ENCODE measurements at places on chromosomes 6 and 20.

DNA sequence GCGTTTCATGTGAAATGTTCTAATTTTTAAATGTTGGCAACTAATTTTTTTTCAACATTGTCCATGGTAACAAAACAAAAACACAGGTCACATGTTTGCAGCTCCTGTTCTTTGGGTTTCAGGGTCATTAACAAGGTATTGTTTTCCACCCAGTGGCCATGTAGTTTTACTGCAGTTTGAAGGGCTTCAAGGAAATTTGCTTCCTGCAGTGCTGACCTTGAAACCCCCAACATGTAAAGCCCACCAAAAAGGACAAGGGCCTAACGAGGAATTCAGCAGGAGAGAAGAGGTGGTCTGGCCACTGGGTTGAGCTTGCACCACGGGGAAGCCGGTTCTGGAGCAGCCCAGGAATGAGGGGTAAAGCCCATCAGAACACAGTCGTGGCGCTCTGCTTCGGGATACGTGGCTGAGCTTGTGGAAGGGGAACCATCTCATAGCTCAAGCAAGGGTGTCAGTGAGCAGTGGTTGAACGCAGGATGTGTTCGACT, 13.9 kb upstream of the KLHL31 start:
- no peak for DNase-seq

DNA sequence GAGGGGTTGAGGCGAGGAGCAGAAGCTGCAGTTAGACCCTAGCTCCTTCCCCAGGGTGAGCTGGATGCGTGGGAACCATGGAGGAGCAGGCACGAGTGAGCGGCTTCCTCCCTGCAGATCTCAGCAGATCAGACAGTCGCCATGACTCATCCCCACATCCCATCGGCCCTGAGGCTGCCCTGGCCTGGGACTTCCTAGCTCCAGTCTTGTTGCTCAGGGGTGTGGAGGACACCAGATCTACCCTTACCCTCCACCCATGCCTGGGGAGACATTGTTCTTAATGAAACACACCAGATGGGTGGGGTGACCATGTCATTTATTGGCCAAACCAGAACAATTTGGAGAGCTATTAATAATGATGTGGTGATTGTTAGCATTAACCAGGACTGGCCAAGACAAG, 36.3 kb upstream of the TGM2 start:
- no peak for DNase-seq

- DNase-seq: no peak
Observed at GRCh38 chr20:62141043-62141396, 2.2 kb downstream of the PSMA7 start.

DNA sequence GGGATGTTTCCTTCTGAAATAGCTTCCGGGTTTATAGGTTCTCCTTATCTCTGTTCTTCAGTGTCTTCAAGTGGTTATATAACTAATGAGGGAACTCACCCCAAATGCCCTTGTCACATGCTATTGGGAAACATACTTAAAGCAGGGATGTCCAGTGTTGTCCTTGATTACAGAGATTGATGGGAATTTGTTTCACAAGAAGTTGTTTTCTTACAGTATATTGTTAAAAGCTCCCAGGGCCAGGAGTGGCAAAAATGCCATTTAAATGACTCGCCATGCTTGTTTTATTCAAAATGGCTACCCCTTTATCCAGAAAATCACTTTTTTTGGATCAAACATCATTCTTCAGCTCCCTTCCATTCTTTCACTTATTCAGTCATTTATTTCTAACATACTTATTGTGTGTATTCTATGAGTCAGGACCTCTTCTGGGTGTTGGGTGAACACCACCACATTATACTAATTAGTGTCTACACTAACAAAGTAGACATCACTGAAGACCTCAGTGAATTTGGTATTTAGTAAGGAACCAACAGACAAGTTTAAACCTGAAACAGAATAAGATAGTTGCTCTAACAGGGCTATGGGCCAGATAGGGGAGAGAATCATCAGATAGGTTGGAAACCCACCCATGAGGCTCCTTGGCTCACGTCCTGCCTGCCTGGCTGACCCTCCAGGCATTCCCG, 791.1 kb downstream of the MAFB start:
- no peak for DNase-seq

GRCh38 chr20:20695250-20695816, 17.1 kb downstream of the RALGAPA2 start:
- no peak for DNase-seq

- no peak for DNase-seq
Observed at GRCh38 chr20:2585811-2586210, 49.4 kb downstream of the TMC2 start.

DNA sequence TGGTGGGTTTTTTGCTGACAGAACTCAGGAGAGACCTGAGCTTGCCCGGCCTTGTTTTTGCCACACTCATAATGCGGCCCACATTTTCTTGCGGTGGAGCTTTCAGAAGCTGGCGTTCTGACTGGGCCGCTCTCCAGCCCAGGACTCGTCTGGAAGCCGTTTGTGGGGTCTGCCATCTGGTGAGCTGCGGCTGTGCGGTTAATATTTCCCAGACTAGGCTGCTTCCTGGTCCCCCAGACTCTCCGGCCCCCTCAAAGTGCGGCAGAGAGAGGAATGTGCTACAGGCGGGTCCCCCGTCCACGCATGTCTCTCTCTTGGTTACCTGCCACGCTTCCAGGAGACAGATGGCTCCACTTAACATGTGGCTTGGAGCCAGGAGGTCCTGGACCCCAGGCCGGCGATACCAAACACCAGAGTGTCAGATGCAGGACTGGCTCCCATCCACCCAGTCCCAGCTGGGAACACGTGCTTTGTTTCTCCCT, 128.9 kb upstream of the PMEPA1 start:
- no peak for DNase-seq

All from stimulated activated CD8-positive, alpha-beta memory T cell treated with anti-CD3 and anti-CD28 coated beads, Interleukin-4, amount 100 ng/mL, for 1 hour (primary cell).